ENCODE measurements at places on chromosomes 6 and 20.

DNA sequence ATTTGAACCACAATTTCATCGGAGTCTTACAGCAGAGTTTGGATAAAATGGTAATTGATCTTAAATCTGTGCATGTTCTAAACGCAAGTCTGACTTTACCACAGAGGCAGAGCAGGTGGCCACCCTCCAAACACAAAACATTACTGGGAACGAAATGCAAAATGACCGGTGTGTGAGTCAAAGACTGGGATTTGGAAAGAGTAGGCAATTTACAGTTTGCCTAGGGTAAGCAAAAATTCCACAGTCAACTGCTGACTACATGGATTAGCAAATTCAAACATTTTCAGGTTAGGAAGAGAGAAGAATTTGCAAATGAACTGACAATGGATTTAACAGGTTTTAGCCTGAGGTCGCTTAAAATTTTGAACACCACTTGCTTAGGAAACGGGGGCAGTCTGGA, 444.4 kb downstream of the HDGFL1 start:
- DNase-seq, result no peak

DNA sequence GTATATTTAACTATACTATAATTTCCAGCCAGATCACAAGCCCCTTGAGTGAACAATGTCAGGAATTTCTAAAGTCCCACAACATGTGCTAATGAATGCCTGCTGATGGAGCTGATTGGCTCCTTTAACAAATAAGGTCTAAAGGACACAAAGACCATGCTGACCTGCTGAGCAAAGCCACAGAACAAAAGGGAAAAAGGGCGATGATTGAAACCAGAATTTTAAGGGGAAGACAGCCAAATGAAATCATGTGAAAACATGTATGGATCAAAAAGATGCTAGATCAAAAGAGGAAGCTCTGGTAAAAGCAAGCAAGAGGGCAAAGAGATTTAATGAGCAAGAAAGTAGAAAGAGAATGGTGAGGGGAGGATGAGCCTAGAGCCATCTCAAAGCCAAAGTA, 105.6 kb downstream of the DCDC2 start:
- DNase-seq, result no peak

- no peak for DNase-seq
Observed at GRCh38 chr6:146240322-146240721, 211.5 kb downstream of the GRM1 start.

DNA sequence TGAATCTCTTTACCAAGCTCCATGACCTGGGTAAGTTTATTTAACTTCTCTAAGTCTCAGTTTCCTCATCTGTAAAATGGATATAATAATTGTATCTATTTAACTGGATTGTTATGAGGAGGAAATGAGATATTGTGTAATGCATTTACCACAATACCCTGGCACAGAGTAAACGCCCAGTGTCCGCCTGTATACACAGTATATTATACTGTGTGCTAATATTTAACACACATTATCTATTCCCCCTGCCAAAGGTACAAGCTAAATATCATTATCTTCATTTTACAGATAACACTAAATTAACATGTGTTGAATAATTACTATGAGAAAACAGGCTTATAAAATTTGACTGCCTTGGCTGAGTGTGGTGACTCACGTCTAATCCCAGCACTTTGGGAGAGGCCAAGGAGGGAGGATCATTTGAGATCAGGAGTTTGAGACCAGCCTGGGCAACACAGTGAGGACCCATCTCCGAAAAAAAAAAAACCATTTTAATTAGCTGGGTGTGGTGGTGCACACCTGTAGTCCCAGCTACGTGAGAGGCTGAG, 38.7 kb upstream of the TNFRSF21 start:
- no peak for DNase-seq
